Stimulated activated CD8-positive, alpha-beta memory T cell treated with anti-CD3 and anti-CD28 coated beads, Interleukin-7, amount 100 ng/mL, for 48 hours (primary cell): ENCODE measurements at places on chromosomes 4 and X.

DNA sequence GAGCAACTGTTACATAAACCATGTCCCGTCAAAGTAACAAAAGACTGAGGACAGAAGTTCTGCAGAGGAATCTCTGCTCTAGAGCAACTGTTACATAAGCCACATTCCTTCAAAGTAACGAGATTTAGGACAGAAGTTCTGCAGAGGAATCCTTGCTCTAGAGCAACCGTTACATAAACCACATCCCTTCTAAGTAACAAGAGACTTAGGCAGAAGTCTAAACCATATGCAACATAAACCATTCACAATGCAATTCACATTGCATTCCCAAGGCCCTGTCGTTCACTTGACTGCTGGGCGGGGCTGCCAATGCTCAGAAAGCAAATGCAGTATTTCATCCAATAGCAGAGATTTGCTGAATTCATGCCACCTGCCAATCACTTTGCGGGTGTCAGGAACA is 124.4 kb upstream of the PUDP start:
- no peak for DNase-seq

GRCh38 chr4:177485528-177485927 is 43.3 kb upstream of the AGA start:
- no peak for DNase-seq

DNA sequence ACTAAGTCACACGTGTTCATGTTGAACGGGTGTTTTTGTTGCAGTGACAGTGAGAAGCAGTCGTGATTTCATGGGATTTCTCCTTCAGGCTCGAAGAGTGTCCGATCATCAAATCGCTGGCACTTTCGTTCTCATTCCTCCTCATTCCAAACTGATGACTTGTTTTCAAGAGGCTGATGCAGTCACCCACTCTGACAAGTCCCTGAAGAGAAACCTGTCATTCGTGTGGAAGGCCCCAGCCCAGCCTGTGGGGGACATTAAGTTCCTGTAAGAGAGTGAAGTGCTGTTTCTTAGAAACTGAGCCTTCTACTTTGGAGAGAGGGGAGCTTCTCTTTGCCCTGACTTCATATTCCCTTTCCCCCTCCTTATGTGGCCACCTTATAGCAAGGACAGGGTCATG is 8.0 kb downstream of the REELD1 start:
- DNase-seq, result no peak

DNA sequence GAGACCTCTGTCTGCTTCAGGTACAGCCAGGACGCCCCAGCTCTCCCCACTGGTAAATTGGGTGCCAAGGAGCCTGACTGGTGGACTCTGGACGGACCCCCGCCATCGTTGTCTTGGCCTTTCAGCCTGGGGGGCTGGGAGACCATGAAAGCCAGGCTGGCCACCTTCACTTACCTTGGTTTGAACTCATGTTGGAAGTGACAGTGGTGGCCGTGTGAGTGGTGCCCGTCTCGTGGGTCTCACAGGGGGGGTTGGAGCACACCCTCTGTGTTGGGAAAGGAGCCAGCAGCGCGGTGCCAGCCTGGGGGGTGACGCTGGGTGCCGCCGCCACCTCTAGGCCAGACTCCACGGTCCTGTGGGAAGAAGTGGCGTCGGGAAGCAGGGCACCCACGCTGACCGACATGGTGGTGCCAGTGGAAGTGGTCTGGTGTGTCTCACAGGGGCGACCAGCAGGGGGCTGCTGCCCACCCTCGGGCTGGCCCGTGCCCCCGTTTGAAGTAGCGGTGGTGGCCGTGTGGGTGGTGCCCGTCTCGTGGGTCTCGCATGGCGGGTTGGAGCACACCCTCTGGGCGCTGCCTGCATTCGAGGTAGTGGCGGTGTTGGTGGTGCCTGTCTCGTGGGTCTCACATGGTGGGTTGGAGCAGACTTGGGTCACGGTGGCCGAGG is 9.6 kb upstream of the RENBP start:
- DNase-seq, result no peak

DNA sequence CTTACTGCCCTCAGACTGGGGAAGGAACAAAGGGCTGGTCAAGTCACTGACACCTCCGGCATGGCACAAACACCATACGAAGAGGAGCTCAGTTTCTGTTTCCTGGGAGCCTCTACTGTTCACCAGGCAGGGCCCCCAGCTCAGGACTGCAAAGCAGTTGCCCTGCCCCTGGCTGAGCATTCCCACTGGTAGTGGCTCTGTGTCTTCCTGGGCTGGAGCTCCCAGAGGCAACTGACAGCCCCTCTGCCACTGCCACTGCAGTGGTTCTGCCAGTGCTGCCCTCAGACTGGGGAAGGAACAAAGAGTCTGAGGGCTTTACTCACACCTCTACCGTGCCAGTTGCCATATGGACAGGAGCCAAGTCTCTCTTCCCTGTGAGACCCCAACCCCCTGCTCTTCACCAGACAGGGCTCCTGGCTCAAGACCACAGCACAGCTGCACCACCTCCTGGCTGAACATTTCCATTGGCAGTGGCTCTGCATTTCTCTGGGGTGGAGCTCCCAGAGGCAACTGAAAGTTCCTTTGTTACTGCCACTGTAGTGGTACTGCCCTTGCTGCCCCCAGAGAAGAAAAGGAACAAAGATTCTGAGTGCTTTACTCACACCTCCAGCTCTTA is 67.9 kb downstream of the SMARCA5 start:
- DNase-seq, result no peak

DNA sequence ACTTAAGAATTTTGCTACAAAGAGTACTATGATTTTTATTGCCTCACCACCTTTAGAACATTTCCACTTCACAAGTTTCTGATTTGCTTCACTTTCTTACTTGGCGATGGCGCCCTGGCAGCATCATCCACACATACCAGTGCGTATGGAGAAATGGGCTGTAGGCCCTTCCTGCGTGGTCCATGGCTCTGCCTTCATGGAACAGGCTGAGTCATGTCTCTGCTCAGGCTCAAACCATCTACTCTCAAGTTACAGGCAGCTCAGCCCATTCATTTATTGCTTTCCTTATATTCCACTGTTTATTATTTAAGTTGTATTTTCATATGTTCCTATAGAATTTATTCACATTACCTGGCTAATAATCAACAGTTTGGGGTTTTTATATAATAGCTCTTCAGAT is 21.1 kb downstream of the CASP3 start:
- no peak for DNase-seq

DNA sequence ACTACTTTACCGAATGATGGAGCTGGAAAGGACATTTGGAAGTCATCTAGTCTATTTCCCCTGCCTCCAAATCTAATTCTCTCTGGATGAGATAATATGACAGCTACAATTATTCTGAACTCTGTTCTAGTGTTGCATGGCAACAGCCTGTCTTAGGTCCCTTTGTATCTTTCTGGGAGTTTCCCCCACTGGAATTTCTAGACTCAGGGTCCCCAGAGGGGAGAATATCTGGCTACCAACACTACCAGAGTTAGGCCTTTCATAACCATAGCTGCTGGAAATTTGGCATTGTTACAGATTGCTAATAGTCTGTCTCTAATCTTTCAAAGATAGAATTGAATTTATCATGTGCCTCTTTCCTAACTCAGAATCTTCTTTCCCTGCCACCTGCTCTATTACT is 4.5 kb downstream of the MSN start:
- DNase-seq, result no peak

GRCh38 chrX:130626521-130626920 is 224.7 kb downstream of the RBMX2 start:
- no peak for DNase-seq

DNA sequence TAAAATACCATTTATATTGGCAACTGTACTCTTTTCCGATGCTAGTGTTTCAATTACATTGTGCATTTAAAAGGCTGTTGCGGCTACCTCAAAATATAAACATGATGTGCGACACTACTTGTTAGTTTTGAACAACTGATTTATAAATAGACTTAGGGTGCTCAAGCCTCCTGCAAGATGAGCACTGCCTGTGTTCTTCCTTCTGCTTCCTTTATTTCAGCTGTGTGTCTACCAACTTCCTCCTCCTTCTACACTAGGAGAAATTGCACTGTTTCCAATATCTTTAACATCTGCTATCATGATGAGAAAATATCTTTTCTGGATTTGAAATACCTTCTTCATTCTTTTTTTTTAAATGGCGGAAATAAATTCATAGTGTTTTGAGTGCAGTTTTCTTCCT is 24.0 kb downstream of the TET2 start:
- DNase-seq, result no peak

GRCh38 chr4:70991596-70991995 is 1.9 kb upstream of the DCK start:
- DNase-seq, result no peak

DNA sequence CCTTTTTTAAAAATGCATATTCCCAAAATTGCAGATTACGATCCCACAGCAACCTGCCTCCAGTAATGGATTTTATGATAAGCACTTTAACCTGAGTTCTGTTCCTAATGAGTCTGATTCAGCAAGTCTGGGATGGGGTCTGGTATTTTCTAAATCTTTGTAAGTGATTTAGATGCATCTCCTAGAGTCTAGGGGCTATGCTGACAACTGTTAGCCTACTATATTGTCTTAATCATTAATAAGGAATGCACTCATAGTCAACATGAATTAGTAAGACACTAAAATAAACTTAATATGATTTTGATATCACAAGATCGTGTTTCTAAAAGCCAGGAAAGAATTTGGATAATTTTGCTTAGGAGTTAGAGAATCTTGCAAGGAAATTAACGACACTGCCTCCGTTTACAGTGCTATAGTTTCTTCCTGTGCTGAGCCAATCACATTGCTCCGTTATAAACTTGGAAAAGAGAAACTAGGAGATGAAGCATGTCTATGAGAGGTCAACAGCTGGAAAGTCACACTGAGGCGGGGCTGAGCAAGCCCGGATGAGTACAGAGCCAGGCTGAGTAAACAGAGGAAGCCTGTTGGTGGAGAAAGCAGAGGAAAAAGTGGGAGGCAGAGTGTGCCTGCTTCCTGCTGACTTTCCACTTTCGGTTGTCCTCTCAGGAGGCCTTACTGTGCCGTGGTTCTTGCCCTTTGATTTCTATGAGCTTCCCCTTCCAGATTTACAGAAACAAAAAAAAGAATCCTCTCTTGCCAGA is 5.4 kb downstream of the SCARB2 start:
- no peak for DNase-seq

DNA sequence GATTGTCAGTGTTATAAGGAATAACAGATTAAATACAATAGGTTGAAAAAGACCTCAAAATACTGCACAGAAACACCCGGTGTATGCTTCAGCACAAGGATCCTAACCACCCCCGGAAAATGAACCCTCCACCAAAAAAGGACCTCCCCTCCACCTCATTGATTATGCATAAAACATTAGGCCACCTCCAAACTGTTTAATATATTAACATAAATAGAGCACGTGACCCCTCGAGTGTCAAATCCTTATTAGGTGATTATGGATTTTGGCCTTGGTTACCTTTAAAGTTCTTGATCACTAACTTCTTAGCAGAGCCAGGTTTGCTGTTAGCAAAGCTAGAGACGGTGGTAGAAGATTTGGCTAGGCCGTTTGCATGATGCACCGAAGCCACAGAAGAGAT is 958 bp downstream of the CUL4B start:
- DNase-seq, result no peak

DNA sequence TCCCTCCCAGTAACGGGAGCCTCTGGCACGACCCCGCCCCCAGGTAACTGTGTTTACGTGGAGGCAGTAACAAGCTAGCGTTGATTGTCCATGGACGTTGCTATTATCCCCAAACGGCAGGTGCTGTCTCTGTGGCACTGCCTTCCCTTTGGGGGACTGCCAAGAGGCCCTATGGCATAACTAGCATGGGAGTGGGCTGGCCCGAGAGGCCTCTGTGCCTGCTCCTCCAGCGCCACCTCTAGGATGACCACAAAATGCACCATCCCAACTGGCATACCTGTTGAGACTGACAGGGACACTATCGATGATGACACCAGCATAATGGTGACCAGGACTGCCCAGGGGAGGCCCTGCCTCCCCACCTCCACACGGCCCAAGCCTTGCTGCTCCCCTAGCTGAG is 1.5 kb downstream of the SRPK3 start:
- no peak for DNase-seq

GRCh38 chr4:102574317-102574716 is 73.2 kb downstream of the NFKB1 start:
- DNase-seq, result no peak

DNA sequence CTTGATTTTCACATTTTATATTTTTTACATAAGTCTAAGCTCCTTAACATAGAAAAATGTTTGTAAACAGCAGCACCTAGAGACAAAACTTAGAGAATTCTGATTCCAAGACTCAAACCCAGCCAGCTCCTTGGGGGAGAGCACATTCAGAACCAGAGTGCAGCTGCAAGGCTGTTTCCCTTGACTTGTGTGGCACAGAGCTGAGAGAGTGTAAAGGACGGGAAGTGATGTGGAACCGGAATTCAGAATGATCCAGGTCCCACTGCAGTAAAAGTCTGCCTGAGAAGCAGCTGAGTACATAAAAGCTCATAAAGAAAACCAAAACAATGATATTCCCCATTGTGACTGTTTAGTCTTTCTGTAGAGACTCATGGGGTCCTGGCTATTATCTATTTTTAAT is 713.8 kb downstream of the RAB28 start:
- DNase-seq, result no peak

DNA sequence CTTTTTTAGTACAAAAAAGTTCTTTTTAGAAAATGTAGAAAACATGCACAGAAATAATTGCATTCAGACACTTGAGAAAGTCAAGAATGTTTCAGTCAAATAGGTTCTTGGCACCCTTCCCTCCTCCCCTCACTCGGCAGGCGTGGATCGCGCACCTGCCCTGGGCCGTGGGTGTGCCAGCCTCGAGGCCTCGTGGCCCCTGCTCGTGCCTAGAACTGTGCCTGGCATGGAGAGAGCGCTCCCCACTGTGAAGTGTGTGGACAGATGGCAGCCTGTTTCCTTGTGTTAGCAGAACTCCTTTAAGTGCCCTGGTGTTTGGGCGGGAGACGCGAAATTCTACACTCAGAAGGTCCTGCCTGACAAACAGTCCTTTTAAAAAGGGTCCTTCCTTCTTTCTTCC is 14.7 kb downstream of the RGS12 start:
- no peak for DNase-seq

DNA sequence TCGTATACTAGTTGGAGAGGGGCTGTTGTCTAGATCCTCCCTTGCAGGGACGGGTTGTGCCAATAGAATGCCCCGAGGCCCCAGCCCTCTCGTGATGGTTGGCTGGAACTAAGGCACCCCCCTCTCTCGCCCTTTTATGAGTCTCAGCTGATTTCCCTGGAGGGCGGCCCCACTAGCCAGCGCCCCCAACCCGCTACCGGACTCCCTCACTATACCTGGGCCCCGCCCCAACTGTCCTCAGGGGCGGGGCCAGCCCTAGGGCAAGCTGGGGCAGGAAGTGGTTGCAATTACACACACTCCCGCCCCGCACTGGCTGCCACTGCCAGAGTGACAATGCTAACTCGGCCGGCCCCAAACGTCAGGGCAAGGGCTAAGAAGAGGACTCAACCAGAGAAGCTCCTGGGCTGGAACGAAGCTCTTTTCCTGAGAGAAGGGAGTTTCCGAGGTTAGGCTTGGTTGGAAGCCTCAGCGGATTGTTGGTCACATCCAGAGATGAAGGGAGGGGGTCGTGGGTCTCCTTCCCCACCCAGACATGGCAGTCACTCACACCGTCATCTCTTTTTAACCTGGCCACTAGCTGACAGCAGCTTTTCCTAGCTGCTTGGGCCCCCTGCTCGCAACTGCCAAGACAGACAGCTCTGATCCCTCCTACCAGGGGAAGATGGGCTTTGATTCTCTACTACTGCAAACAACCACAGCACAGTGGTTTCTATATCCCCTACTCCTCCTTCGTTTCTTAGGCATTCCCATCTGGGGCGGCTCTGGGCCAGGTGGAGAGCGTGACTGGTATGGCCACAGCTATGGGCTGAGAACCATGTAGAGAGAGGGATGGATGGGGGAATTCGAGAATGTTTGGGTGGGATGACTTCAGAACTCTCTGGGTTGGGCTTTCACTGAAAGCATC is 21.0 kb upstream of the BCORL1 start:
- DNase-seq, result no peak
